RPMI8226 (cell line): ENCODE measurements at places on chromosomes 6 and 20.

- DNase-seq: peak; percentile 42
Measured at GRCh38 chr6:135451617-135452190, 45.8 kb downstream of the AHI1 start.

- DNase-seq: no peak
Measured at GRCh38 chr6:154488802-154489437, 21.6 kb downstream of the CNKSR3 start.

GRCh38 chr6:38738261-38738660 is 23.1 kb downstream of the DNAH8 start:
- no peak for DNase-seq

DNA sequence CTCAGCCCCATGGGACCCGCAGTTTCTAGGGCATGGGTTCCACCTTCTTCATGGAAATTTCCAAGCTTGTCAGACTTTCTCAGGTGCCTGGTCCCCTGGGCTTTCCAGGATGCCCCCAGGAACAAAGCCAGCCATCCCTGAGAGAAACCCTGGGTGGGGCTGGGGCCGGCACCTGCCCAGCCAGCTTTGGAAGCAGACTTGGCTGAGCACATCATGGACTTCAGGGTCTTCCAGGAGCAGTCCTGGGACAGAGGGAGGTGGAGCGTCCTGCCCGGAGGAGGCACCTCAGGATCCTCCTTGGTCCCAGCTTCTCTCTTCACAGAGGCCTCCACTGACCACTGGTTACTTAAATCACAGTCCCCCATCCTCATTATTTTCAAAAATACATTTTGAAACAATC is 13.5 kb downstream of the MYT1 start:
- no peak for DNase-seq

DNA sequence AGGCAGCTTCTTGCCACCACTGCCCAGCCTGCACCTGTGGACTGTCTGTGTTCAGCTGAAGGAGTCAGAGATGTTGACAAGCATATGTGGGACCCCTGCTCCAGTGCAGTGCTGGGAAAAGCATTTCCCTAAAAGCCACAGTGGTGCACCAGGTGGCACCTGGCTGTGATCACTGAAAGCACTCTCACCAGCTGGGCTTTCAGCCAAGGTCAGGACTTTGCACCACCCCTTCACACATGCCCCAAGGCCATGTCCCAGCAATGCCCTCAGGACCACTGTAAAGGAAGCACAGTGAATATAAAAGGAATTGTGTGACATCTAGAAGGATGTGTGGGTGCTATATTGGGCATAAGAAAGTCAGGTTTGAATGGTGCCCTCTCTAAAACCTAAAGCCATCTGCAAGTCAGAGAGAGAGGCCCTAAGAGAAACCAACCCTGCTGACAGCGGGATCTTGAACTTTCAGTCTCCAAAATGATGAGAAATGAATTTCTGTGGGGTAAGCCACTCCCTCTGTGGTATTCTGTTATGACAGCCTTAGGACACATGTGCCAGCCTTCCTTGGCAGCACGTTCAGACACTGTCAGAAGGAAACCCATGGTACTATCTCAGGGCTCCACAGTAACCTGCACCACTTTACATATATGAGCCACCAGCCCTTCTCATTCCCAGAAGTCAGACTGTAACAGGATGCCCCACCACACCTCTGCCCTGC is 30.7 kb downstream of the CBLN4 start:
- DNase-seq: peak; percentile 91

DNA sequence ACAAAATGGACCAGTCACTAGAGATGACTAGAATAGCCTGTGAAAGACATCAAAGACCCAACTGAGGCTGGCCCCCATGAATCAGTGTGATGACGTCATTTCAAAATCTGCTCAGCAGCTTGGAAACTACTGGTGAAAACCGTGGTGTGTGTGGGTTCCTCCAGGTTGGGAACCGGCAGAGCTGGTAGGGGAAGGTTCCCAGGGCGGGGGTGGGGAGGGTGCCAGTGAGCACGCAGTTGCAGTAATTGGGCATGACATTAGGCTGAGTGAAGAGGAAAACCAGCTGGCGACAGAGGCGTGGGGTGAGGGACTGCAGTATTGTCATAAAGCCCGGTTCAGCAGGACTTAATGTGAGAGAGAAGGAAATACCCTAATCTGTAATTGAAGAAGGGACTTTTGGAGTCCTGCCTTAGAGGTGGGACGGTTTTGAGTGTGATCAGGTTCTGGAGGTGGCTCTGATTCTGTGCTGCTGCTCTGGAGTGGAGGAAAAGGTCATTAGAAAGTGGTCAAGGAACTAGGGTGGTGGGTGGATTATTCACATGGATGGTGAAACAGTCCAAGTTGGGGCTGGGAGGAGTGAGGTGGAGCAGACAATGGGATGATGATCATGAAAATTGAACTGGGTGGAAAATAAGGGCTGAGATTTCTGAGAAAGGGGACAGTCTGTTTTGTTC is 52.0 kb upstream of the MTHFD1L start:
- no peak for DNase-seq

DNA sequence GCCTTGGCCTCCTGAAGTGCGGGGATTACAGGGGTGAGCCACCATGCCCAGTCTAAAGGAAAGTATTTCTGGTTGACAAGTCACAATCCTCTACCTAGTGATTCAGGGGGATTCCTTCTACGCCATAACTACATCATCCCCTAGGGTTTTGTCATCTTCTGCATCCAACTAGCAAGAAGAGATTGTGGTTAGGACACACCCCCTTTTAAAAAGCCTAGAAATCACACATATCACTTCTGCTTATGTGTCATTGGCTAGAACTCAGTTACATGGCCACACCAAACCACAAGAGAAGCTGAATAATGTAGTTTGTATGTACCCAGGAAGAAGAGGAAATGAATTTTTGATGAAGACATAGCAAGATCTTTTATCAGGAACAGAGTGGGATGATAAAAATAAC is 14.7 kb upstream of the CHD6 start:
- DNase-seq: no peak

GRCh38 chr6:17886891-17887290 is 100.5 kb downstream of the KIF13A start:
- DNase-seq: no peak

DNA sequence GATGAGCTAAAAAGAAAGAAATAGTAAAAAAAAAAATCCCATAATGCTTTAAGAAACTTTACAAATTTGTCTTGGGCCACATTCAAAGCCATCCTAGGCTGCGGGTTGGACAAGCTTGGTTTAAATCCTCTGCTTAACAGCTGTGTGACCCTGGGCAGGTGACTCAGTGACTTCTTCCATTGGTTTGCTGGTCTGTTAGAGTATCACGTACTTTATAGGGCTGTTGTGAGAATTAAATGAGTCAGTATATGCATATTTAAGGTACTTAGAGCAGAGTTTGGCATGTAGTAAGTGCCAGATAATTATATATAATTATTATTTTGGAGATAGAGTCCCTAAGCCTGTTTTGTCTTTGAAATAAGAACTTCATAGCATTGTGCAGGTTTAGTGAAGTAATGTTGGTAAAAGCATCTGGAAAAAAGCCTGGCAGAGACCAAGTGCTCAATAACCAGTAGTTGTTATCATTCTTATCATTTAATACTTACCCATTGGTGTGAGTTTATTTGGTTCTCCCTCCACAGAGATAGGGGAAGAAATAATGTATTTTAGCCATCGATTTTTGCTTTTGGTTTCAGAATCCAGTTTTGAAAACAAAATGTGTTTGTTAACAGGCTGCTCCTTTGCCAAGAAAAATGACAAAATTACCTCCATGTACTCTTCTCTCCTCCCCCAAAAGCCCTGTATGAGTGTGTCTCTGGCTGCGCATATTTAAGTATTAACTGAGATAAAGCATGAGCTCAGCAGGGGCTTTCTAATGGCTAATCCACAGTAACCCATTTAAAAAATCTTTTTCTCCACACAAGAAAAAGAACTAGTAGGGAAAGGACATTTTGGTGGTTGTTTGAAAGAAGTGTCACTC is 67.2 kb downstream of the FOXO3 start:
- no peak for DNase-seq

DNA sequence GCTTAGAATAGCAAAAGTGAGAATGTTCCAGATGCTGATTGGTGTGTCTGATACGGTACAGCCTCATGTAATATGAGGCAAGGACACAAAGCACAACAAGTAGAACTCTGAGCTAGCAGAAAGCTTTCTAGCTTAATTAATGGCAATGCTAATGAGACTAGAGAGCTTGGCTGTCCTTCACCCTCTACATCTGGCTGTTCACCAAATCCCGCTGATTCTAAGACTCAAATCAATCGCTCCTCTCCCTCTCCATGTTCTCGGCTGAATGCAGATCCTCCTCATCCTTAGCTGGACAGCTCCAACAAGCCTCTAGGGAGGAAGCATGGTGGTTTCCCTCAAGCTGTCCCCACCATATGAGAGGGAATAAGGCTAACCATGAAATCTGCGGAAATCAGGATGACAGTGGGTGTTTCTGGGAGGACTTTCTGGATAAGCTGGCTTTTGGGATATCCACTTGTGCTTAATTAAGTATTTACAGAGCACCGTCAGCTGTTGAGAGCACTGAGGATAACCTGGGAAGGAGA is 128.9 kb downstream of the FOXC1 start:
- DNase-seq: no peak

DNA sequence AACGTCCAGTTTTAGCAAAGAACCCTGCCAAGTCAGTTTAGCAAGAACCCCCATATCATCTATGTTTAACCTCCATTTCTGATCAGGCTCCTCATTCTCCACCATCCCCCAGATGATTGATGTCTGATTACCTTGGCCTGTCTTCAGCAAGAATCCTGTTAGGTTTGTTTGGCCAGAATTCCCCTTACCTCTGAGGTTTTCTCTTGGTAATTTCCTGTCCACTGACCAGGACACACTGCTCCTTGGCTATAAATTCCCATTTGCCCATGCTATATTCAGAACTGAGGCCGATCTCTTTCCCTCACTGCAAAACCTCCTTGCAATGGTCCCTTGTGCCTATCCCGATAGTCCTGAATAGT is 27.0 kb downstream of the ZNF311 start:
- DNase-seq: no peak

DNA sequence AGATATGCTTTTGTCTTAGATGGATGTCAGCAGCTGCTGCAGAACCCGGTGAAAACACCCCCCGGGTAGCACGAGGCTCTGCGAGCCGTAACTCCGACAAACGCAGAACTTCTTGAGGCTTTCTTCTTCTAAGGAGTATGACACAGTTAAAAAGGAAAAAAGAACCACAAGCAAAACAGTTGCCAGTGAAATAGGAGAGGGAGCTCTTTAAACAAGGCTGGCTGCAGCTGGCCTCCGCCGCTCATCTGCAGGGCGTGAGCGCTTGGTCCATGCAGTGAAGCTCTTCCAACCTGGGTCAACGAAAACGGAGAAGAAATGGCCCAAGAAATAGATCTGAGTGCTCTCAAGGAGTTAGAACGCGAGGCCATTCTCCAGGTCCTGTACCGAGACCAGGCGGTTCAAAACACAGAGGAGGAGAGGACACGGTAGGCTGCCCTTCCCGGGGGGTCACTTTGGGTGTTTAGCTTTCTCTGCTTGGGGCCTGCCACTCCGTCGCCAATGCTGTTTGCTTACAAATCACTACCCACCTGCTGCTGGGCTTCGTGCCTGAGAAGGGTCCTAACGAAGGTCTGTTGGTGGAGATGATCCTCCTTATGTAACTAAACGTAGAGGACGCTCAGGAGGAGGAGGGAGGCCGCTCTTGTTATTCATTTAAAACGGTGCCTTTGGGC is 13.2 kb downstream of the SYTL3 start:
- no peak for DNase-seq

DNA sequence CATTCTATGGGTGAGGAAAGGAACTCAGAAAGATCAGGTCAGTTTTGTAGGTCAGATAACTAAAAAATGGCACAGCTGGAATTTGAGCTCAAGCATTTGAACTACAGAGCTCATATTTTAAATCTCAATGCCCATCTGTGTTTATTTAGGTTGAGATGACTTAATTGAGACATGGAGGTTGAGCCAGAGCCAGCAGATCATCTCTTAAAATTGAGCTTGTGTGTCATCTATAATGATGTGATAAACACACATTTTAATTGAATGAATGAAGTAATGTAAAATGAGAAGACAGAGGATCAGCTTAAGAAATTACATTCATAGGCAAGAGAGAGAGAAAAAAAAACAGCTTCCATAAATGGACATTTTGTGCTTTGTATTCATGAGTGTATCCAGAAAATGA is 3.7 kb downstream of the MANEA start:
- no peak for DNase-seq

GRCh38 chr20:47502271-47503239 is 868 bp downstream of the NCOA3 start:
- peak; percentile 64 for DNase-seq

- no peak for DNase-seq
Measured at GRCh38 chr20:61426352-61426751, 174.3 kb downstream of the CDH4 start.

DNA sequence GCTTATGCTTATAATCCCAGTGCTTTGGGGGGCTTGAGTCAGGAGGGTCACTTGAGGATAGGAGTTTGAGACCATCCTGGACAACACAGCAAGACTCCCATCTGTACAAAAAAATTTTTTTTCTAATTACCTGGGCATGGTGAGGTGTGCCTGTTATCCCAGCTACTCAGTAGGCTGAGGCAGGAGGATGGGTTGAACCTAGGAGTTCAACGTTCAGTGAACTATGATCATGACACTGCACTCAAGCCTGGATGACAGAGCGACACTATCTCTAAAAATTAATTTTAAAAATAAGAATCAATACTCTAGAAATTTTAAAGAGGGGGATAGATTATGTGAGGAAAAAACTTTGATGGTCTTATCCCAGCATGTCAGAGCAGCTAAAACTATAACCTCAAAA is 44.1 kb downstream of the SLC23A2 start:
- DNase-seq: no peak

DNA sequence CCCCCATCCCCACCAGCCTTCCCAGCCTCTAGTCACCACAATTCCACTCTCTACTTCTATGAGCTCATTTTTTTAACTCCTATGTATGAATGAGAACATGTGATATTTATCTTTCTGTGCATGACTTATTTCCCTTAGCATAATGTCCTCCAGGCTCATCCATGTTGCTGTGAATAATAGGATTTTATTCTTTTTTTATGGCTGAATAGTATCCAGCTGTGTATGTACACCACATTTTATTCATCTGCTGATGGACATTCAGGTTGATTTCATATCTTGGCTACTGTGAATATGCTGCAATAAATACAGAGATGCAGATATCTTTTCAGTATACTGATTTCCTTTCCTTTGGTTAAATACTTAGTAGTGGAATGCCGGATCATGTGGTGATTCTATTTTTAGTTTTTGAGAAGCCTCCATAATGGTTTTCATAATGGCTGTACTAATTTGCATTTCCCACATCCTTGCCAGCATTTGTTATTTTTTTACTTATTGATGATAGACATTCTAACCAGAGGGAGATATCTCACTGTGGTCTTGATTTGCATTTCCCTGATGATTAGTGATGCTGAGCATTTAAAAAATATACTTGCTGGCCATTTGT is 194.9 kb downstream of the PACRG start:
- no peak for DNase-seq

DNA sequence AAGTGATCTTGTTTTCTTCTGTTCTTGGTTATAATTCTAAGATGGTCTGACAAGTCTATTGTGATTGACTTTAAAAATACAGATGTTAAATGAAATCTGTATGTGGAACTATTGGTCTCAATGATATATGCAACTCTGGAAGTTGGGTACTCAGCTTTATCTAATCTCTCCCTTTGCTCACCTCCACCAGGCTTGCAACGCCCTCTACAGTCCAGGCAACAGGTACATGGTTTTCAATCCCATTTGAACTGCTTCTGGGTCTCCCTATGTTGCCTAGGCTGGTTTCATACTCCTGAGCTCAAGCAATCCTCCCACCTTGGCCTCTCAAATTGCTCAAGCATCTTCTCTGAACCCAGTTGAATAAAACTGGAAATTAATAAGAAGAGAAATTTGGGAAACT is 25.6 kb upstream of the HLA-DQB1 start:
- peak; percentile 9 for DNase-seq
